Activated CD4-positive, alpha-beta T cell treated with anti-CD3 and anti-CD28 coated beads, Interleukin-2, Interleukin-4, amounts not matched to agents 100 ng/mL and 50 ng/mL, durations not matched to agents 16 hours and 8 hours (primary cell): ENCODE measurements at places on chromosomes 5 and 9.

GRCh38 chr5:158537366-158537765 lies 562.4 kb downstream of the EBF1 start:
- DNase-seq = no peak

DNA sequence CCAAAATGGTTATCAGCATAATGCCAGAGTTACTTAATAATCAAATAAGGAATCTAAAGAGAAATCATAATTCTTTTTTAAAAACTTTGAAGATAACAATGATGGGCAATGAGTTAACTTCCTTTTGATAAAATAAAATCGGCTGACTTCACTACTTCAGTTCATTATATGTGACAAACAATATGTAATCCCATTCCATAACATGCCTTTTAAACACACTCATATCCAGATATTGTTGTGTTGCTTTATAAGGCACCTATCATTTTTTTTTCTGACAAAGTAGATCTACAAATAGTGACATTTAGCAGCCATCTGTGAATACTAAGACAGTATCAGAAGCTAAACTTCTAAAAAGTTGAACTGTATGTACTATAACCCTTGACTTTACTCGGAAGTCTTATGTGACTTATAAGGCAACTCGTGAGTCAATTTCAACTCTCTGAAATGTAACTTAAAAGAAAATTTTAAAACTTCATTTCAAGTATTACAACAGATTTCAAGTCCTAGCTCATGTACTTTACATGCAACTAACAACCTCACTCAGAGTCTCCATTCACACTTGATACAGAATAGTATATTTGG lies 7.5 kb downstream of the ADAMTS6 start:
- DNase-seq = no peak

- DNase-seq = no peak
Measured at GRCh38 chr5:73154208-73155006, 18.6 kb upstream of the TMEM174 start.

- DNase-seq = peak; percentile 24
Measured at GRCh38 chr5:98292496-98292895, 481.0 kb upstream of the RGMB start.

DNA sequence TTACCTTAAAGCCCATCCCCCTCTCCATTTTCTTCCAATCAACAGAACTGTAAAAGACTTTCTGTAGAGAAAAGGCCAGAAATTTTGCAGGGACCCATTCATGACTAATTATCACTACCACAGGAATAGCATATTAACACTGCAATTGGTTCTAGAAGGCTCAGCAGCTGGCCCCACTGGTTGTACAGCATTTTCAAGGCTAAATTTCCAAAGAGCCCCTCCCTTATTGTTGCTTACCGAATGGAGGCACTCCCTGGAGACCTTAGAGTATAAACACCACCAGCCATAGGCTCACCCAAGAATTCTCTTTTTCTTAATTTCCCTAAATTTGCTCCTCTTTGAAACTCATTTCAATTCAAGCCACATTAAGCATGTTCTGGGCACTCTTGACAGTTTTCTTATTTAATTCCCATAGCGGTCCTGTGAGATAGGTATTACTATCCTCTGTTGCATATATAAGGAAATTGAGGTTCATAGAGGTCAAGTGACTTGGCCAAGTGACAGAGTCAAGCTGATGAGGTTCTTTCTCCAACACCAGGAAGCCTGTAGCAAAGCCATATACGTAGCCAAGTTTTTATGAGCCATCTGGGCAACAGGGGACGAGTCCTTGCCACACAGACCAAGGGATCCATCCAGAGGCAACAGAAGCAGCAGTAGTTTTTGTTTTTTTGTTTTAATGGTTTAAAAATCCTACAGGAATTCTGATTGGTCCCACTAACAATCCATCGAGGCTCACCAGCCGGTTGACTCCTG lies 83.9 kb upstream of the NR5A1 start:
- DNase-seq = no peak

DNA sequence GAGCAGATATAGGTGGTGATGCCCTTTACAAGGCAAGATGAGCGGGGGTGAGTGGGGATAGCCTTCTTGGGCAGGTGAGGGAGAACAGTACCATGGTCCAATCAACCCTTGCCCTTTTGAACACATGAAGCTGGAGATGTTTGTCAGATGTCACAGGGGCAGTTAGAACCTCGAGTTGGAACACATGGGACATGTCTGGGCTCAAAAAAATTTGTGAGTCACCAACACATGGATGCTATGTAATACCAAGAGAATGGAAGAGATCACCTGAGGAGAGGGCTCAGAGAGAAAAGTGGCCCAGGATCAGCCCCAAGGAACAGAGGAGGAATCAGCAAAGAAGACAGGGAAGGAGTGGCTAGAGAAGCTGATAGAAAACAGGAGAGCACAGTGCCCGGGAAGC lies 4.7 kb downstream of the PHYKPL start:
- no peak for DNase-seq

DNA sequence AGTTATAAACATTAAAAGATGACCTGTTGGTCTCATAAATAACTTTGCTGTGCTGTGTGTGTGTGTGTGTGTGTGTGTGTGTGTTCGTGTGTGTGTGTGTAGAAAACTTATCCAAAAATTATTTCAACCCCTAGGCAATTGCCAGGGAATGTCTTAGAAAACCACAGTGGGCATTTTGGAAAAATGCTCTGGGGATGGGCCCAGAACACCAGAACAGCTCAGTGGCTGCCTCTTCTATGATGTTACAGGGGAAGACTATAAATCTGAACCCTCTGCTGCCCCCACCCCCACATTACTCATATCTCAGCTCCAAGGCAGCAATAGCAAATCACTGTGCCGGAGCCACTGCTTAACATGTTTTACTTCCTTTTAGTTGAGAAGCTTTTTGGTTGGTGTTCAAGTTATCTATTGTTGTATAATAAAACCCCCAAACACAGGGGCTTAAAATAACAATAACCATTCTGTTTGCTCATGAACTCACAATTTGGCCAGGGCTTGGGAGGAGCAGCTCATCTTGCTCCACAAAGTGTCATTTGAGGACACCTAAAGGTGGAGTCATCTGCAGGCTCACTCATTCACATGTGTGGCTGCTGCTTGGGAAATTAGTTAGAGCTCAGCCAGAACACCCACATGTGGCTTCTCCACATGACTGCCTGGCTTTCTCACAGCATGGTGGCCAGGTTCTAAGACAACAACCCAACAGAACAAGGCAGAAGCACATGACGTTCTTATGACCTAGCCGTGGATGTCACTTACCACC lies 40.4 kb downstream of the ACTBL2 start:
- no peak for DNase-seq

GRCh38 chr9:69604568-69605219 lies 67.5 kb downstream of the APBA1 start:
- DNase-seq = no peak

DNA sequence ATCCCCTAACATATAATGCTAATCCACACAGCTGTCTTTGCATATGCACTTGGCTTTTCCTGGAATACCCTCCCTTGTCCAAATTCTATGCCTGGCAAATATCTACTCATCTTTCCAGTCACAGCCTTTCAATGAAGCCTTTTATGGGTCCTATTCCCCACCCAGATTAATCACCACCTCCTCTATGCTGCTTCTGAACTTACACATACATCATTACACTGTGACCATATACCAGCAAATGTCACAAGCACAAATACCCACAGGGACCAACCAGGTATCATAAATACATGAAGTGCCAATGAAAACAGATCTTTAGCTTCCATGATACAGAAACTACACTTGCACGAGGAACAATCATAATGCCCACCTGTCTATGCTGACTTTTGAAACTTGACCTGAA lies 22.3 kb downstream of the LPAR1 start:
- no peak for DNase-seq

- peak; percentile 52 for DNase-seq
Measured at GRCh38 chr9:115008536-115009270, 78.3 kb upstream of the TNFSF8 start.

DNA sequence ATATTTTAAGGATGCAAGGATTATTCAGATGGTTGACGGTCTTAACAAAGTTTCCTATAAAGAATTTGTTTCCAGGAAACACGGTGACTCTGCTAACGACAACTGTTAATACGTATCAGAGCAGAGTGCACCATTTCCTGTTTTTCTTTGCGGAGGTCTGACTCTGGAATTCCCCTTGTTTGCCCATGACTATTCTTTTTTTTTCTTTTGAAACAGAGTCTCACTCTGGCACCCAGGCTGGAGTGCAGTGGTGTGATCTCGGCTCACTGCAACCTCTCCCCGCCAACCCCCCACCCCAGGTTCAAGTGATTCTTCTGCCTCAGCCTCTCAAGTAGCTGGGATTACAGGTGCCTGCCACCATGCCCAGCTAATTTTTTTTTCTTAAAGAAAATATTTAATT lies 115.9 kb downstream of the CDC42SE2 start:
- peak; percentile 87 for DNase-seq

- DNase-seq = no peak
Measured at GRCh38 chr5:147668385-147668784, 114.1 kb downstream of the JAKMIP2 start.

DNA sequence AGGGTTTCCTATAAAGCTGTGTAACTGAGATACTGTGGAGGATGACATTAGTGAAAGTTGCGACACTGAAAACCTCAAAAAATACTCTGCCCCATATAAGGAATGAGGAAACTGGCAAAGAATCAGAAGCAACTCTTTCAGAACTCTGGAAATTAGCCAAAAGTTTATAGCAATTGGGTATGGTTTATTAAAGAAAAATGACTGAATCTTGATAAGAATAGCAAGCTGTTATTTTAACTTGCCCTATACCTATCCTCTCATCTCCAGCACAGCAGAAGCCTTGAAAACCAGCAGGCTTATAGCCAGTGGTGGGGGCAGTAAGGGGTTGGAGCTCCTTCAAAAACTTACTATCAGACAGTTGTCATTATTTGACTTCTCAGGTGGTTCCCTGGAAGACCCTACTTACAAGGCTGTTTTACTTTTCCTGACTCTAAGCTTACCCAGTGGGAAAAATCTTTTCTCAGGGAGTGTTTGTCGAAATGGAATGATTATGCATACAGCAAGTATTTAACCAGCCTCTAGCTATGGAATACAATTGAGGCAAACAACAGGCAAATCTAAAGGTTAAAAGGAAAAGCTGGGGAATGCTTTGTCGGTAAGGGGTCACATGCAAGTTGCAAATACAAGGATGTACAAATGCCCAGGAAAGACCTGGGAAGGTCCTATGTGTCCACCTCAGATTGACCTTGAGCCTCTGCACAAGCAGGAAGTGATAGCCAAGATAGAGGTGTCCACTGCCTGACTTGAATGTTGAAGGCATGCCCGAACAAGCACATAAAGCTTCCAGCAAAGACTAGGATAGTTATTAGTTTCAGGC lies 21.0 kb upstream of the FAM151B start:
- DNase-seq = no peak

DNA sequence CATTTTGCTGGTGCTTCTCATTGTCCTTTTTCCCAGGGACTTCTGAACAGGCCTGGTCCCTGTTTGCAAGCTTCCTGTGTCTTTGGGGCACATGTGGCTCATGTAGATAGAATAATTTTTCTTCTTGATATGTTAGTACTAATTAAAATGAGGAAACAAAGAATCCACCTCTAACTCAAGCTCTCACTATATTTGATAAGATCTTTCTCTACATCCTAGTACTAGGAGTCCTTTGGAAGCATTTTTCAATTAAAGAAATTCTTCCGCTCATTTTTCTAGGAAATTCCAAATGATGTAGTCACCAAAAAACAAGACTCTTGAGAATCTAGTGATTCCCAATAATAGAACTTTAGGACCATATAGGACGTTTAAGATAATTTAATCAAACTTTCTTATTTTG lies 165.3 kb downstream of the SEC61B start:
- DNase-seq = no peak
